ENCODE measurements at places on chromosomes 2 and 18. TPM values are rescaled to one million over a fixed set of nuclear protein-coding genes. Genes with fewer than 3 reads are reported as not detected.

GRCh38 chr2:229254206-229254605 is 16.9 kb downstream of the PID1 start:
- DNase-seq = no peak

The CHRND gene
- total RNA-seq = not detected

DNA sequence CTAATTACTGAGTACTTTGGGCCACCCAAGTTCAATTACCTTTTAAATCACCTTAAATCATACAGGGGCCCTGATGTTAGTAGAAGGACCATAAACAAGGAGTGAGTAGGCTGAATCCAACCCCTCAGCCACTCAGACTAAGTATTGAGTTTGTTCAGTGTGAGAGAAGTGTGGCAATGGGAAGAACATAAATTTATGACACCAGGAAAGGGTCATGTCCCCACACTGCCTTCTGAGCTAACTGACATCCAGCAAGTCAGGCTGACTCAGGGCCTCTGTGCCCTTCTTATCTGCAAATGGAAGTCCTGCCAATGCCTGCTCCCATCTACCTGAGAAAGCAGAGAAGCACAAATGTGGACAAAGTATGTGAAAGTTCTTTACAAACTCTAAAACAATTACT is 12.9 kb downstream of the PLEKHM3 start:
- no peak for DNase-seq

DNA sequence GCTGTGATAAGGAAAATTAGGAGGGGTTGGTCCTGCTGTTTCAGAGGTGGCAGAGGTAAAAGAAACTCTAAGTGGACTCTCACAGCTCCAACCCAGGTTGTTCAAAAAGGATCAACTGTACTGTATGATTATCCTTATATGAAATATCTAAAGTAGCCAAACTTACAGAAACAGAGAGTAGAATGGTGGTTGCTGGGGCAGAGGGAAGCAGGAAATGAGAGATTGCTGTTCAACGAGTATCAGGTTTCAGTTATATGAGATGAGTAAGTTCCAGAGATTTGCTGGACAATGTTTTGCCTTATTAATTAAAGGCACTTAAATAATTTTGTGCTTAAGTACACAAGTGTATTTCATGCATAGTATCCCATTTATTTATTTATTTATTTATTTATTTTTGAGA is 972.0 kb upstream of the LRRTM1 start:
- no peak for DNase-seq

GRCh38 chr2:103525756-103526155 is 763.9 kb downstream of the TMEM182 start:
- no peak for DNase-seq

DNA sequence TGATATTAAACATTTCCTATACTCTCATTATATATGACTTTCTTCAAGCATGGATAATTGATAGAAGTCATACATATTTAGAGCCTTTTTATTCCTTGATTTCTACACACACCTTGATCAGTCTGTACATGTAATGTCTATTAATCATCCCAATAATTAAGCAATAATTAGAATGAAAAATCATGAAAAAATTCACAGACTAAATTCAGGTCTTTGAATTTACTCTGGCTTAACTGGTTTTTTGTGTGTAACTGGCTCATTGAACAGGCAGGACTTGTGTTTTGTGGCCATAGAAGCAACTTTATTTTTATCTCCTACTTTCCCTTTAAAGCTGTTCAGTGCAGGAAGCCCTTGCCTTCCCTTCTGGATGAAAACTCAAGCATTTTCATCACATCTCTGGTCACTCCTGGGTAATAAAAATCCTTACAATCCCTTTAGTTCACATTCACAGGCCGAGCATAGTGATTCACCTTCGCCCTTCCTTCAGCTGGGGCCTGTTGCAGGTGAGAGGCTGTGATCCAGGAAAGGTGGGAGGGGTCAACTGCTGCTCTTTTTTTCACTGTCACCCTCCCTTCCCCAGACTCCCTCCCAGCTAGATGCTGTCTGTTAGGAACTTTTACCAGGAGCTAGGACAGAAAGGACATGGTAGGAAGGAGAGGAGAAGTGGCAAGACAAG is 58.0 kb upstream of the ITSN2 start:
- DNase-seq = peak; percentile 71

GRCh38 chr2:220029013-220029412 is 401.6 kb downstream of the SLC4A3 start:
- DNase-seq = no peak

The VIL1 gene
- 401 TPM for total RNA-seq

- DNase-seq = no peak
Observed at GRCh38 chr2:112310906-112311305, 35.5 kb downstream of the ZC3H6 start.

- no peak for DNase-seq
Observed at GRCh38 chr2:25491003-25491696, 149.4 kb upstream of the DNMT3A start.

GRCh38 chr2:70417011-70417410 is 115.1 kb upstream of the FAM136A start:
- DNase-seq = no peak

DNA sequence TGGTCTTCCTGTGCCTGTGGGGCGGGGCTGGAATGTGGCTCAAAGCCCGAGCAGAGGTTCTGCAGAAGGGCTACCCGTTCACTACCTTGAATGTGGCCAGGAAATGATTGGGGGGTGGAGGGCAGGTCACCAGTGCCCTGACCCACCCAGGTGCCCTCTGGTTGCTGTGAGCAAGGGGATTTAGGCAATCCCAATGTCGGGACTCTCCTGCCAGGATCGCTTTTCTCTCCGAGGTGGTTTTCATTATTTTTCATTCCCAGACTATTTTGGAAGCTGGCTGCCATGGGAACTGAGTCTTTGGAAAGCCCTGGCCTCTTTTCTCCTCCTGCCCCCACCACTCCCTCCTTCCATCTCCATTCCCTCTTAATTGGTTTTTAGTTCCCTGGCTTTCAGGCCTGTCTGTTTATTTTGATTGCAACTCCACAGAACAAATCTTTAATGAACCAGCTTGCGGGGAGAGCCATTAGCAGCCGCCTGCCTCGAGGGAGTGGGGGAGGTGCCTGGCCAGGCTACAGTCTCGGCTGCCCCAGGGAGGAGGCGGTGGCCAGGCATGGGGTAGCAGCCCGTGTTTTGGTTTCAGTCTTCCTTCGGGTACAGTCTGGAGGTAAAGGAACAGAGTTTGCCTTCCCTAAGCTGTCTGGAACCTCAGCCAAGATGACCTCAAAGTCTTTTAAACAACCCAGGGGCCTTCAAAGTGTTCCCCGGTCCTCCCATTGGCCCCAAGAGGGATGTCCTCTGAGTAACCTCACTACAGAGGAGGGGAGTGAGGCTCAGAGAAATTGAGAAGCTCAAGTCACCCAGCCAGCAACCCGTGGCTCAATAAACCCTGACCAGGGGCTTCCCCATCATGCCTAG is 114.4 kb upstream of the HAAO start:
- DNase-seq = no peak

- no peak for DNase-seq
Observed at GRCh38 chr2:200735061-200735460, 76.6 kb upstream of the BZW1 start.

GRCh38 chr2:144481666-144482065 is 38.3 kb downstream of the ZEB2 start:
- no peak for DNase-seq

The CD302 gene
- total RNA-seq = 7.6 TPM

DNA sequence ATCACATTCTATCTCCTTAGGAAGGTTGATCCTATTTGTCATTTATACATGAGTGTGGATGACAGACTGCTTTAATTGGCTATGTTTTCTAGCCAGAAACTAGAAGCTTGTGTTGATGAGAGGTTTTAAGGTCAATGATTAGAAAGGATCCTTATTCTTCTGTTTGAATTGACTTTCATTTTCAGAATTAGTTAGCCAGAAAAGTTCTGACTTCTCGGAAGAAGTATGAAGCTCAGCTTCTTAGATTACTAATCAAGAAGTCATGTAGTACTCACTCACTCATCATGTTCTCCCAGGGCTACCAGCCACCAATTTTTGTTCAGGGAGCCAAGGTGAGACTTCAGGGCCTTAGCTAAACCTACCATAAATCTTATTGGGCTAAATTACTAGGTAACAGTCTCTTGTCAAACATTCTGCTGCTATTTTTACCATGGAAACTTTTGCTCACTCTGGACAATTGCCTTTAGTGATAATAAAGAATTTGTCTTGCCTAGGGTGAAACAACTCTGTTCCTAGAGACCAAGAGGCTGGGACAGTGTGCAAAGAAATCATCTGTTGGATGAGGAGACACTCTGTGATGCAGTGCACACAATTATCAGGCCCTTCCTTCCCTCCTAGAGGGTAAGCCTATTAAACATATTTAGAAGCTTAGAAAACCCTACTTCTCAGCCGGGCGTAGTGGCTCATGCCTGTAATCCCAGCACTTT is 111.6 kb upstream of the DNMT3A start:
- DNase-seq = no peak

GRCh38 chr18:1993866-1994265 is 577.4 kb downstream of the METTL4 start:
- no peak for DNase-seq

DNA sequence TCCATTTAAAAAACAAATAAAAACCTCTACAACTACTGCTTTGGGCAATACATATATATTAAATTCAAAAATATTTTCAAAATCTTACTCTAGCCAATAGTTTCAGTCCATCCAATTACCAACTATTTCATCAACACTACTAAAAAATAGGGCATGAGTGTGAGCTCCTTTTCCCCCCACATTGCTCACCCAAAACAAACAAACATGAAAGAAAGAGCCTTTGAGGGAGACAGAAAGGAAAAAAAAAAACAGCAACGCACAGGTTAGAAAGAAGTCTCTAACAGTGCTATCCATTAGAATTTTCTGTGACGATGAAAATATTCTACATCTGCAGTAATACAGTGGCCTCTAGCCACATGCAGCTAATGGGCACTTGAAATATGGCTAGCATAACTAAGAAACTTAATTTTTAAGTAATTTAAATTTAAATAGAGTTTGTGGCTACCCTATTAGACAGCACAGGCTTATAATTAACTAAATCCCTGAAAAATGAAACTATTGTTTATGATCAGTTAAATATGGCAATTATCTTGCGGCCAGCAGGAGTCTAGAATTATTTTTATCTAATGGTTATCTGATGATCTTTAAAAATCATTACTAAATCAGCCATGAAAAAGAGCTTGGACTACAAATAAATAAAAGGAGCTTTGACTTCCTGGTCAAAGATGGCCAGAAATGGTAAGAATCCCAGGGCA is 59.2 kb downstream of the RBMS1 start:
- no peak for DNase-seq

DNA sequence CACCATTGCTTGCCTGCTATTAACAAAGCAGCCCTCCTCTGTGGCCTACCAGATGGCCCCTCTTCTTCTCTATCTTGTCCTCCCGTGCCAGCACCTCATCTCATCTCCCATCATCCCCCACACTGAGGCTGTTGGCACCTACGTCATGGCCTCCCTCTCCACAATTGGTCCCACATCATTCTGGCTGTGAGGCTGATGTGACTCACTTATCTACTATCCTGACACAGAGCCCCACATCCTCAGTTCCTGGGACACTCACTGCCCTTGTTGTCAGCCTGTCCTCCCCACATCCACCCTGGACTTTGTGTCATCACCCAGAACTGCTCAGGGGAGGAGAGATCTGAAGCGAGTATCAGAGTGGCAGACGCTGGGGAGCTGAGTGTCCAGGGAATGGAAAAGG is 102.9 kb downstream of the MRO start:
- DNase-seq = no peak

DNA sequence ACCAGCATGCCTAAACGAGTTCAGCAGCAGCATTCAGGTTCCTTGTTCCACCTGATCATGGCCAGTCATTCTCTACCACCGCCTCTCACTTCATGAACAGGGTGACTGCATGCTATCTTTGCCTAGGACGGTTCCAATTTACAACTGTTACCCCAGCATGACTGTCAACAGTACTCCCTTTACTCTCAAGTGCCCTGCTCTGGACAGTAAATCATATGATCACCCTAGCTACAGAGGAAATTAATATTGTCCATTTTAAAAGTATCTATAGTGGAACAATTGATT is 25.7 kb downstream of the MGAT4A start:
- no peak for DNase-seq

- DNase-seq = no peak
Observed at GRCh38 chr18:77899972-77900754, 650.5 kb downstream of the GALR1 start.

DNA sequence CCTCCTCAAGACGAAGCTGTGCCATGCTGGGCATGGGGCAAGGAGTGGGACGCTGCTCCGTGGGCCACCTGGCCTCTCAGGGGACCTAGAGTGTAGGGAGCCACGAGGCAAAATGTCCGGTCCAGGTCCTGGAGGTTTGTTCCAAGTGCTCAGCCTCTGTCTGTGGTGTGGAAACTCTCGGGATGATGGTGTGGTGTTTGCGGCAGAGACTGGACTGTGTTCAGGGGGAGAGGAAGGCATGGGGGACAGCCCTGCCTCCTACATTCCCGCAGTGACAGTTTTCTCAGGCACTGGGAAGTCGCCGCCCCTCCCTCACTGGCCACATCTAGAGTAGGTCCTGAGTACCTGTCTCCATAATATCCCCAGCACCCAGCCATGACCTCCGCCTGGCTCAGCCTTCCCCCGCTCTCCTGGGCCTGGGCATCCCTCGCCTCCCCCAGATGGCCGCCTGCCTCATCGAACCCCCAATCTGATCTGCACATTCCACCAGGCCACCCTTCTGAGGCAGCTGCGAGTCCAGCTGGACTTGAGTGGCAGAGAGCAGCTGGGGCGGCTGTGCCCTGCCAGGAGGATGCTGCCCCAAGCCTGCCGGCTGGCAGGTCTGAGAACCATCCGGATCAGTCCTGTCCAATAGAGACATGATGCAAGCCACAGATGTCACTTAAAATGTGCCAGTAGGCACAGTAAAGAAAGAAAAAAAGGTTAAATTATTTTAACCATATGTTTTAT is 6.2 kb downstream of the KCNIP3 start:
- no peak for DNase-seq

The SKA1 gene
- 32.4 TPM for total RNA-seq

- DNase-seq = no peak
Observed at GRCh38 chr2:32940316-32940997, 6.3 kb upstream of the LTBP1 start.

The RETSAT gene
- 32.3 TPM for total RNA-seq

DNA sequence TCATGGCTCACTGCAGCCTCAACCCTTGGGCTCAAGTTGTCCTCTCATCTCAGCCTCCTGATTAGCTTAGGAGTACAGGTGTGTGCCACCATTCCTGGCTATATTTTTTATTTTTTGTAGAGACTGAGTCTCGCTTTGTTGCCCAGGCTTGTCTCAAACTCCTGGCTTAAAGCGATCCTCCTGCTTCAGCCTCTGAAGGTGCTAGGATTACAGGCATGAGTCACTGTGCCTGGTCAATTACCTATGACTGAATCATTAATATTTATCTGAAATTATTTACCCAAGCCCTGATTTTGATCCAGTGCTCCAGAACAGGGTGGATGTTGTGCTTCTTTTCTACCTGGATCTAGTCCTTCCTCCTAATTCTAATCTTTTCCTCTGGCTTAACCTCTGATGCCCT is 87.8 kb downstream of the MAP2 start:
- DNase-seq = no peak

DNA sequence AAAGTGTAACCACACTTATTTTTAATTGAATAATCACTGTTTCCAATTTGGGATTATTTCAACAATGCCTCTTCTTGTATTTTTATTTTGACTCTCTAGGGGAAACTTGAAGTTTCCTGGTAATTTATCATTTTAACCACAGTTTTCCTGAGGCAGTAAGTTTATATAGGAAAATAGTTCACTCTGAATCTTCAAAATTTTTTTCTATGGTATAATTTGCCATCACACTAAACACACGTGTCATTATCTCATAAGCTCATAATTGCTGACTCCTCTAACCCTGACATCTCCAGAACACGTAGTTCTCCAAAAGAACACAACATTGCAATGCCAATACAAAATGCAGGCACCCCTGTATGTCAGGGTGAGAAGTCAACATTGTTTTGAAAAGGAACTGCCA is 102.2 kb upstream of the FZD7 start:
- DNase-seq = no peak

The ALPG gene
- 2.5 TPM for total RNA-seq

The MOCOS gene
- total RNA-seq = 5.5 TPM

Data from Caco-2 (cell line).